AG04450 (cell line): ENCODE measurements at places on chromosomes 13 and 19.
A peak's percentile ranks its signal among the peaks of the same experiment; 100 is the strongest.

- no peak for DNase-seq
These were observed at the start of gene SPACA4 for GRCh38 chr19:48606463-48607358. Gene SPACA4, plus strand, starts transcription at chr19:48606742. Its CDS starts 237 bp downstream, at chr19:48606979.

DNA sequence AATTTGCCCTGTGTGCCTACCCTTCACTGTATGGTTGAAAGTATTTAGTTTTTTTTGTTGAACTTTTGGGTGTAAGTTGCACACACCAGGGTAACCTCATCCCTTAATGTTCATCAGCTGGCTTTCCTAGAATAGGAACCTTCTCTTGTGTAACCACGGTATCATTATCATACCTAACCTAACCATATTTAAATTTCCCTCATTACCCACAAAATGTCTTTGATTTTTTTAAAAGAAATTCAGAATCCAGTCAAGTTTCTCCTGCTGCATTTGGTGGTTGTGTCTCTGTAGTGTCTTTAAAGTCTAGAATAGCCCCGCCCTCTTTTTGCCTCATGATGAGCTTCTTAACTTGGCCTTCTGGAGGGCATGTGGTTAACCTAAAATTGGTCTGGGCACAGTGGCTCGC lies 80.3 kb downstream of the RYR1 start:
- DNase-seq = no peak

GRCh38 chr13:111429064-111429558 lies 108.7 kb downstream of the TEX29 start:
- no peak for DNase-seq

DNA sequence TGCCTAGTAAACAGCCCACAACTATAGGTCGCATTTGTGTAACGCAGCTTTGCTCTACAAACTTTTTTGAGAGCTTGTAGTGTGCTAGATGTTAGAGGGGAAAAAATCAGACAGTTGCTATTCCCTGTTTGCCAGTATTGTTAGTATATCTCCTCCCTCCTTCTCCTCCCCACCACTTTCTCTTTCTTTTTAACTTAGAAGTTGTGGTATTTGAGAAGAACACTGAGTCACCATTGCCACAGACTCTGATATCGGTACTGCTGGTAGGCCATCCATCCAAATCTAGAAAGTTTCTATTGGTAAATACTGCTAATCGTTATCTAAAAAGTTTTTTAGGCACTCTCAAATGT lies 666 bp downstream of the POMP start:
- DNase-seq = no peak

DNA sequence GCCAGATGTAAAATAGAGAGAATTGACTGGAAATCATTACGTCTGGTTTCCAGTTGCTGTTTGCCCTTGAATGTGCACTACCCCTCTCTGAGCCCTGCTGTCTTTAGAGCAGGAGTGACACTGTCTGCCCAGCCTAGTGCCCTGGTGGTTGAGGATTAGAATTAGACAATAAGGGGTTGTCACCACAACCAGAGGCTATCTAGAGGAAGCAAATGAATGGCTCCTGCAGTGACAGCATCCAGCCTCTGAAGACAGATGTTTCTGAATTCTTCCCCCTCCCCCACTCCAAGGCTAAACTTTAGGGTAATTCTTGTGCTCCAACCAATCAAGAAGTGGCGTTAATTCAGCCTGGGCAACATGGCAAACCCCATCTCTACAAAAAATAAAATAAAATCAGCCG lies 2.0 kb downstream of the RAB8A start:
- DNase-seq = no peak

DNA sequence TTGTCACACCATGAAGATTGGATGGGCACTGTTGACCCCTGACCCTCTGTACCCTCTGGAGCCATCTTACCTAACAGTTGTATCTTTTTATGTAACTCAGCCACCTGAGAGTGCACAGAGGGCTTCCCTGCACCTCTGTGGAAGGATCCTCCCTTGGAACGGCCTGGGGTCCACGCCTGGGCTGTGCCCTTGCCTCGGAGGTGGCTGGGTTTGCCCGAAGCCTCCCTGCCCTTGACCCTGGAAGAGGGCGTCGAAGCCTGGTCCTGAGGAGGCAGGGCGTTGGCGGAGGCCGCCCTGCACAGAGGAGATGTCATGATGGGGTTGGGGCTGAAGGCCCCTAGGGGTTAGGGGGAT lies 241 bp downstream of the ODAD3 start:
- DNase-seq = no peak

- DNase-seq = no peak
These were observed 27.8 kb upstream of the TDRD3 start for GRCh38 chr13:60369242-60369641.

DNA sequence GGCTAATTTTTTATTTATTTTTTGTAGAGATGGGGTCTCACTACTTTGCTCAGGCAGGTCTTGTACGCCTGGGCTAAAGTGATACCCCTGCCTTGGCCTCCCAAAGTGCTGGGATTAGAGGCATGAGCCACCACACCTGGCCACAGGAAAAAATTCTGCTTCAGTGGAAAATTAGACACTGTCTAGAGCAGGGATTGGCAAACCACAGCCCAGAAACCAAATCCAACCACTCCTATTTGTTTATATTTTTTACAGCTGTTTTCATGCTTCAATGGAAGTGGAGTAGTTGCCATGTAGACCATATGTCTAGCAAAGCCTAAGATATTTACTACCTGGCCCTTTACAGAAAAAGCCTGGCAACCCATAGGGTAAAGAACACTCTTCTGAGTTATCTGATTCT lies 123.7 kb upstream of the MRI1 start:
- DNase-seq = no peak

GRCh38 chr13:44271031-44271455 lies 102.6 kb upstream of the SERP2 start:
- DNase-seq = peak; percentile 48

DNA sequence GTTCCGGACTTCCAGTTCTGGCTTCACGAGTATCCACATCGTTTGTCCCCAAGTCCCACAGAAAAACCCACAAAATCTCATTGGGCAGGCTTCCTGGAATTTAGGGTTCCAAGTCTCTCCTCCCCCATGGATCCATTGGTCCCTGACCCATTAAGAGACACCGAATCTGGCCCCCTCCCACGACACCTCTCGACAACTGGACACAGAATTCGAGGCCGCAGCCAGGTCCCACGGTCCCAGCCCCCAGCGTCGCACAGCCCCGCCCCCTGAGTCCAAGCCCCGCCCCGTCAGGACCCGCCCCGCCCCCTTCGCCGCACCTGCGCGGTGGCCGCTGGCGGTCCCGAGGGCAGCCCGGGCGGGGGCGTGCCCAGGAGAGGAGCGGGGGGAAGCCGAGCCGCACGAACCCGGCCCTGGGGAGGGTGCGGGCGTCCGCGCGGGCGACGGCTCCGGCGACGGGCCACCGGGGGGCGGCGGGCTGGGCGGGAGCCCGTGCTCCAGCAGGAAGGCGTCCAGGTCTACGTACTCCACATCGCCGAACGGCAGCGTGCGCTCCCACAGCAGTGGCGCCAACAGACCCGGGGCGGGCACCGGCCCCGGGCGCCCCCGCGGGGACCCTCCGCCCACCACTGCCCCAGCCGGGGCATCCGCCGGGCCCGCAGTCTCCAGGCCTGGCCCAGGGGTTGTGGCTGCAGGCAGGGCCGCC lies 1.8 kb downstream of the DBP start:
- DNase-seq = no peak

DNA sequence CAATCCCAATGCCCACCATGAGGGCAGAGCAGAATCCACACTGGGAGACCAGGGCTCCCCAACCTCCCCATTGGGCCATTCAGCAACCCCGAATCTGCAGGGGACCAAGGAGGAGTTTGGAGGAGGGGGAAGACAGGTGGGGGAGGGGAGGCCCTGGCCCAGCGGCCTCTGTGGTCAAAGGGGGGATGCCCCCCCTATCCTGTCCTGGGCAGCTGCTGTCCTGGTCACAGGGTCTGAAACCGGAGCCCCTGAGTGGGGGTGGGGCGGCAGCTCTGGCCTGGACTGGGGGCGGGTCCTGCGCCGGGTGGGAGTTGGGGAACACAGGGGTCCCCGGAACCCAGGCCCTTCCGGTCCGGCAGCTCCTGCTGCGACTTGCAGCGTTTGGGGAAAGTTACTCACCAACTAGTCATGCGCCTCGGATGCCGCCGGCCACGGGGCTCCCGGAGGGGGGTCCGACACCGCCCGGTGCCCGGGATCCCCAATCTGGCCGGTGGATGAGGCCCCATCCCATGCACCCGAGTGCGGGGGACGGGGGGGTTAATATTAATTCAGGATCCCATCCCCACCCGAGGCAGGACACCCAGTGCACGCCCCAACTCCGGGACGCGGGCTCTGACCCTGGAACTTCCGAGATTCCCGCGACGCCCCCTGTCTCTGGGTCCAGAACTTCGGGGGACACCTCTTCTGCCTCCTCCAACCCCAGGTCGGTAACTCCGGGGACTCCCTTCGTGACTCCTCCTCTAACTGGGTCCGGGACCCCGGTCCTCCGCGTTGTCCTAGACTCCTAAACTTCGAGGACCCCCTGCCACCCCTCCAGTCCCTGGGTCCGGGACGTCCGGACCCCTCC lies 872 bp downstream of the HOMER3 start:
- no peak for DNase-seq

DNA sequence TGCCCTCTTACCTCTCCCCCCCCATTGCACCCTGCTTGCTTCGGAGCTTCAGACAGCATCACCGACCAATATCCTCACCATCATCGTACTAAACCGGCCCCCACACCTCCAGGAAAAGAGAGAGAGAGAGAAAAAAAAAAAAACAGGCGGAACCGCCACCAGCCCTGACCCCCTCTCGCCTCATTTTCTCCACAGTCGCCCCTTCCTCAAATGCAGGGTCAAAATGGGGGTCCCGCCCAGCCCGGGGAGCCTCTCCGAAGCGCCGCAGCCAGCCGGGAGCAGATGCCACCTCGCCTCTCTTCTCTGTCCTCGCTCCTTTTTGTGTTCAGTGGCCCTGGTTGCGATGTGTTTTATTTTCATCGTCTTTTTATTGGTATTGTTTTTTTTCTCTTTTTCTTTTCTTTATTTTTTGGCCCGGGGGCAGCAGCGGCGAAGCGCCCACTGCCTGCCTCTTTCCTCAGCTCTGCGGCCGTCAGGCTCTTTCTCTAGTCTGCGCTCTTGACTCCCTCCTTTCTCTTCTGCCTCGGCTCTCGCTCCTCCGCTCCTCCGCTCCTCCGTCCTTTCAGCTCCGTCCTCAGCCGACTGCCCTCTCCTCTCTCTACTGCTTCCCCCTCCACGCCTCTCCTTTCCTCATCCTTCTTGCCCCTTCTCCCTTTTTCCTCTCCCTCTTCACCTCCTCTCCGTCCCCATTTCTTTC lies 41.4 kb downstream of the DEDD2 start:
- no peak for DNase-seq

- DNase-seq = no peak
These were observed 13.4 kb downstream of the TM6SF2 start for GRCh38 chr19:19259741-19260140.

GRCh38 chr13:110653851-110654250 lies 38.5 kb downstream of the NAXD start:
- no peak for DNase-seq

DNA sequence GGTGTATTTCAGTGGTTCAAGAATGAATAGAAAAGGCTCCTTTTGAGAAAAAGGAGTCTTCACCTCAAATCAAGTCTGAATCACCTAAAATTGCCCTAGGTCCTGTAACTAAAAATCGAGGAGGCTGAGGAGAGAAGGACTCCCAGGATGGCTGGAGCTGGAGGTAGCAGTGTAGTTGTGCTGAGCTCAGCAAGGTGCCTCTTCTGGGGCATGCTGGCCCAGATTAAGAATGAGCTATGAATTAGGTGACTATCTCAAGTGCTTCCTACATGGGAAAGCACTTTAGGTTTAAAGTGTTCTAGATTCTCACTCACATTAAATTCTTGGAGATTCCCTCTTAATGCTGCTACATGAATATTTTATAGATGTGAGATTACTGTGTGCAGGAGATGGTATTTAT lies 28.8 kb upstream of the KL start:
- DNase-seq = no peak

GRCh38 chr13:45370922-45371406 lies 30.0 kb upstream of the TPT1 start:
- DNase-seq = peak; percentile 73

- peak; percentile 10 for DNase-seq
These were observed 43.3 kb upstream of the C13orf46 start for GRCh38 chr13:114017028-114017630.

GRCh38 chr13:33119022-33119781 lies 103.0 kb downstream of the KL start:
- DNase-seq = no peak

DNA sequence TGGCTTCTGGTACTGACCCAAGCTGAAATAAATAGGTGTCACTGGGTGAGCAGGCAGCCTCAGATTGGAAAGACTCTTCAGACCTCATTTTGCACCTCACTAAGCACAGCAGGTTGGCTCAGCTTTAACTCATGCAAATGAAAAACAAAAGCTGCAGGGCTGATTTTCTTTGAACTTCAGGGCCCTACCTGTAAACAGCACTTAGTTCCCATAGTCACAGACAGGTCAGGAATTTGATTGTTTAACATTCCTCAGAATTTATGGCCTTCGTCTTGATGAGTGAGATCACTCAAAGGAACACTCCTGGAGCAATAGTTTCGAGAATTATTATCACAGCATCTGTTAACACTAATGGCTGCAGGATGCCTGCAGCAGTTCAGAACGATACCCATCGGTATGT lies 718.5 kb downstream of the EFNB2 start:
- no peak for DNase-seq

- DNase-seq = no peak
These were observed 461 bp upstream of the TM9SF2 start for GRCh38 chr13:99500839-99501183.

DNA sequence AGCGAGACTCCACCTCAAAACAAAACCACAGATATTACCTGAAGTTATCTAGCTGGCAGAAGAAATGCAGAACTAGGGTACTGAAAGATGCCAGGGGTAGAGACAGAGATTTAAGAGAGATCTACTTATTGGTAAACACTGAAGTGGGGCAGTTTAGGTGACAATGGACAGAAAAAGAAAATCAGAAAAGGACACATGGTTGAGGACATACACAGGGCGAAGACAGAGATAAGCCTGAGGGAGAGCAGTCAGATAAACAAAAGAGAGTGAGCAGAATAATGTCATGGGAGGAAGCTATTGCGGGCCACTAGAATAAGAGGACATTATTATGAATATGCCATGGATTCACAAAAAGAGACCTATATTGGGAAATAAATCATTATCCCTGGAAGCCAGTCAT lies 3.3 kb downstream of the NEK5 start:
- no peak for DNase-seq
